Stimulated activated CD4-positive, alpha-beta T cell treated with anti-CD3 and anti-CD28 coated beads, Interleukin-12 subunit alpha, Interleukin-12 subunit beta, amount 100 ng/mL, for 24 hours (primary cell): ENCODE measurements at places on chromosomes 4 and X.

GRCh38 chrX:22037225-22037624 lies 5.1 kb downstream of the PHEX start:
- DNase-seq = no peak

DNA sequence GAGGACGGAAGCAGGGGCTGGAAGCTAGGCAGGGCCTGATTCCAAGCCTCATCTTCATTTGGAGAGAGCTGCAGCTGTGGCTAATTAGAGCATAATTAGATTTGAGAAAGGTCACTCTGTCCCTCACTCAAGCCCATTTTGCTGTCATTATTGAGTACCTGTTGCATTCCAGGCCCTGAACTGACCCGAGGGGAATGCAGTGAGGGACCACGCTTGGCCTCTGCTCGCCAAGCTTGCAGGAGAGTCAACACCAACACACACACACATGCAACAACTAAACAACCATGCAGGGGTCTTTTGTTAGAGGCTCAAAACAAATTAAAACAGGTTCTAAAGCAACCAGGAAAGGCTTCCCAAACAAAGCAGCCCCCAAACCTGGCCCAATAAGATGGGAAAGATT lies 52.7 kb upstream of the MAMLD1 start:
- DNase-seq = no peak

DNA sequence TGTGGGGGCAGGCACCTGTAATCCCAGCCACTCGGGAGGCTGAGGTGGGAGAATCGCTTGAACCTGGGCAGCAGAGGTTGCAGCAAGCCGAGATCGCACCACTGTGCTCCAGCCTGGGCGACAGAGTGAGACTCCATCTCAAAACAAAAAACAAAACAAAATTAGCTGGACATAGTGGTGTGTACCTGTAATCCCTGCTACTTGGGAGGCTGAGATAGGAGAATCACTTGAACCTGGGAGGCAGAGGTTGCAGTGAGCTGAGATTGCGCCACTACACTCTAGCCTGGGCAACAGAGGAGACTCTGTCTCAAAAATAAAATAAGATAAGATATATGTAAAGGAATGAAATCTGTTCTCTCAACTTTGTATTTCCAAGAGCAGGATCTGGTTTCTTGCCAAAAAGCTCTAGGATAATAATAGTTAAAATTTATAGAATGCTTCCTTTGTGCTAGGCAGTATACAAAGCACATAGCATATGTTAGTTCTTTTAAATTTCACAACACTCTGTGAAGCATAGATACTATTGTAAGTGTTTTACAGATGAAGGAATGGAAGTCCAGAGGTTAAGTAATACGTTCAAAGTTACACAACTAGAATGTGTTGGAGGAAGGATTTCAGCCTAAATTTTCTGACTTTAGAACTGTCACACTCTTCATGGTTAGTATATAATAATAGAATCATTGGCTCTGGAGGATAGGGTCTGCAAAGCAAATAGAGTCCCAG lies 10.3 kb downstream of the MRPL1 start:
- DNase-seq = no peak

DNA sequence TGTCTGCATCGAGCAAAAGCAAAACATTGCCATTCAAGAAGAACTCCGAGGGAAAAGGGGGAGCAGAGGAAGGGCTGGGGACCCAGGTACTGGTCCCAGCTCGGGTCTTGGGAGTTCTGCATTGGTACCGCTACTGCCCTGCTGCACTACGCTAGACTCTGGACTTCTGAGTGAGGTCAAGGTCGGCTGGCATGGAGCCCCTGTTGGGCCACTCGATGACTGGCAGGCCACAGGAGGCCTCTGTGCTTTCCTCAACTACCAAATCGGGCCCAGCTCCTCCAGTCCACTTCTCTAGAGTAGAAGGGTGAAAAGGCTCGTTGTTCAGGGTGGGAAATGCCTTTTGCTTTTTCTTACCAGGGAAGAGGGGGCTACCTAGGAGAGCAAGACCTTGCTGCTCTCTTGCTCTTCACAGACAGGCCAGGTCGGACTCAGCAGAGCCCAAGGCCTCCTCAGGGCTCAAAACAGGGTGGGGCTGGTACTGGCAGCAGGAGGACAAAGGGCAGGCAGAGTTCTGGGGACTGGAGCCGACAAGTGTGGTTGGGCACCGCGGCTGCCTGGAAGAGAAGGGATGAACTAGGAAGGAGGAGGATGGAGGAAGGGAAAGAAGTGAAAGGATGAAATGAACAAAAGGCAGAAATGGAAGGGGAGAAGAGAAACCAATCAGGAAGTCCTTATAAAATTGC lies 8.9 kb upstream of the IRAK1 start:
- DNase-seq = no peak

GRCh38 chr4:146477054-146477453 lies 44.7 kb downstream of the SLC10A7 start:
- DNase-seq = no peak

DNA sequence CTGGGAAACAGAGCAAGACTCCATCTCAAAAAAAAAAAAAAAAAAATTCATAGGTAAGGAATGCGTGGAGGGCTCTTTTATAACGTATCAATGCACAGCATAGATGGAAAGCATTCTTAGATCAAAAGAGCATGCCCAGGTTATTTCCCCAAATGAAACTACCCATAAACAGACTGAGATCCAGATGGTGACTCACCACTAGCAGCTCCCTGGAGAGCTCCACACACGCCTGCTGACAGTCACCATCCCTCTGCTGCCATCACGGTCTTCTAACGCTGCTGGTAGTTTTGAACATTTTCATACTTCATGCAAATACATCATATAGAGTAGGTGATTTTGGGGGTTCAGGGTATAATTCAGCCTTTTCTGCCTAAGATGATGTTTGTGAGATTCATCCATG lies 136.9 kb downstream of the ASMT start:
- no peak for DNase-seq

DNA sequence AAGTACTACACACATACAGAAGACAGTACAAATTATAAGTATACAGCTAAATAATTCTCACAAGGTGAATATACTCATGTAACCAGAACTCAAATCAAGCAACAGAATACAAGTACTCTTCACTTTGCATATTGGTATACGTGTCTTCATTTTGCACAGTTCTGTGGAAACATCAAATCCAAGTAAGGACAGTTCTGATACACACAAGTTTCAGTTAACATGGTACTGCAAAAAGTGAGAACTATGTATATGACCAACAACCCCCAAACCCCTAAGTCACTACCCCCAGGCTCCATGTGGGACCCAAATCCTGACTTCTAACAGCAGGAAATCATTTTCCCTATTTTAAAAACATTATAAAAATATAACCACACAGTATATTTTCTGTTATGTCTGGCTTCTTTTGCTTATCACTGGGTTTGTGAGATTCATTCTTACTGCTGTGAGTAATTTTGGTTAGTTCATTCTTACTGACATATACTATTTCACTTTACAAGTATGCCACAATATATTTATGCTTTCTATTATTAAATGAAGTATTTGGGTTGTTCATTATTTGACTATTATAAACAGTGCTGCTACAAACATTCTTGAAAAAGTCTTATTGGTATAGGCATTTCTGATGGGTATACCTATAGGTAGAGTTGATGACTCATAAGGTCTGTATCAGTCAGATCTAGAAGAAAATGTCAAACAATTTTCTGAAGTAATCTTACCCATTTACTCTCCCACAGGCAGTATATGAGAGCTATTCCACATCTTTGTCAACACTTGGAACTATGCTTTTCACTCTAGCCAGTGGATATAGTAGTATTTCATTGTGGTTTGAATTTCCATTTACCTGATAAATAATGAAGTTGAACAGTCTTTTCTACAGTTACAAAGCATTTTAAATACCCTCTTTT lies 47.0 kb downstream of the SCLT1 start:
- DNase-seq = no peak

DNA sequence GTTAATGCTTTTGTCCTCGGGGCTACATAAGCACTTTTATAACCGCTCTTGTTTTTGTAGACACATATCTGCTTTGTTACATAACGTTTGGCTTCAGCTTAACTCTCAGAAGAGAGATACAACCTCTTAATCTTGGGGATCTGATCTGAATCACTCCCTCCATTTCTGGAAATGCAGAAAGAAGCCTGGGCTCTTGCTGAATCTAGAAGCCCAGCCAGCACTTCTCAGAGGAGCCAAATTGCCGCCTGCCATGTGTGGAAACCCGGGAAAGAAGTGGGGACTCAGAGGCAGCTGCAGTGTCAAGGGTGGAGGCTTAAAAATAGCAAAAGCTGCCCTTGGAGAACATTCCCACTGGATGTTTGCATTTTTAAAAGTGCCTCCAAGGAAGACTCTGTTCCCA lies 69.3 kb upstream of the LDB2 start:
- no peak for DNase-seq
